Left kidney (tissue), 8 donors: ENCODE measurements at places on chromosomes 4 and X. TPM values are rescaled to one million over a fixed set of nuclear protein-coding genes. Genes with fewer than 3 reads are reported as not detected.

IBSP gene
- polyA plus RNA-seq = not detected

DUSP21 gene
- not detected for polyA plus RNA-seq

DCX gene
- polyA plus RNA-seq = 3.0 TPM

RAB33A gene
- 0.52 TPM for polyA plus RNA-seq

PDE5A gene
- polyA plus RNA-seq = 56.0 TPM

RAB40AL gene
- polyA plus RNA-seq = 0.15 TPM

GATA1 gene
- polyA plus RNA-seq = 0.48 TPM

VCX2 gene
- polyA plus RNA-seq = 0.28 TPM

RPGR gene
- polyA plus RNA-seq = 27.2 TPM

SLC6A14 gene
- polyA plus RNA-seq = 0.27 TPM

RBM46 gene
- polyA plus RNA-seq = 0.05 TPM

COX7B gene
- polyA plus RNA-seq = 311 TPM

INPP4B gene
- polyA plus RNA-seq = 8.4 TPM

RPA4 gene
- polyA plus RNA-seq = not detected

BBS12 gene
- polyA plus RNA-seq = 15.7 TPM

ZCCHC12 gene
- 0.70 TPM for polyA plus RNA-seq

NKX3-2 gene
- not detected for polyA plus RNA-seq

AREG gene
- 0.25 TPM for polyA plus RNA-seq

GAGE2A gene
- polyA plus RNA-seq = not detected

IL15 gene
- polyA plus RNA-seq = 2.5 TPM

NUDT9 gene
- 73.0 TPM for polyA plus RNA-seq

RPS6KA6 gene
- 23.2 TPM for polyA plus RNA-seq

KDR gene
- 56.8 TPM for polyA plus RNA-seq

RHOH gene
- 0.50 TPM for polyA plus RNA-seq

SOD3 gene
- polyA plus RNA-seq = 7.7 TPM

CYSLTR1 gene
- polyA plus RNA-seq = 2.1 TPM

GAR1 gene
- polyA plus RNA-seq = 40.1 TPM

LGI2 gene
- polyA plus RNA-seq = 26.7 TPM

PCDH19 gene
- 2.2 TPM for polyA plus RNA-seq

PFKFB1 gene
- polyA plus RNA-seq = 0.73 TPM

RTL5 gene
- 23.7 TPM for polyA plus RNA-seq

RNF128 gene
- 13.9 TPM for polyA plus RNA-seq

PIR gene
- polyA plus RNA-seq = 5.6 TPM

DUX4 gene
- not detected for polyA plus RNA-seq

ARHGAP6 gene
- polyA plus RNA-seq = 15.0 TPM
